ENCODE measurements at places on chromosomes 7 and 10.
A peak's percentile ranks its signal among the peaks of the same experiment; 100 is the strongest.

GRCh38 chr10:71206911-71207310 lies 5.5 kb upstream of the UNC5B start:
- DNase-seq, result no peak

DNA sequence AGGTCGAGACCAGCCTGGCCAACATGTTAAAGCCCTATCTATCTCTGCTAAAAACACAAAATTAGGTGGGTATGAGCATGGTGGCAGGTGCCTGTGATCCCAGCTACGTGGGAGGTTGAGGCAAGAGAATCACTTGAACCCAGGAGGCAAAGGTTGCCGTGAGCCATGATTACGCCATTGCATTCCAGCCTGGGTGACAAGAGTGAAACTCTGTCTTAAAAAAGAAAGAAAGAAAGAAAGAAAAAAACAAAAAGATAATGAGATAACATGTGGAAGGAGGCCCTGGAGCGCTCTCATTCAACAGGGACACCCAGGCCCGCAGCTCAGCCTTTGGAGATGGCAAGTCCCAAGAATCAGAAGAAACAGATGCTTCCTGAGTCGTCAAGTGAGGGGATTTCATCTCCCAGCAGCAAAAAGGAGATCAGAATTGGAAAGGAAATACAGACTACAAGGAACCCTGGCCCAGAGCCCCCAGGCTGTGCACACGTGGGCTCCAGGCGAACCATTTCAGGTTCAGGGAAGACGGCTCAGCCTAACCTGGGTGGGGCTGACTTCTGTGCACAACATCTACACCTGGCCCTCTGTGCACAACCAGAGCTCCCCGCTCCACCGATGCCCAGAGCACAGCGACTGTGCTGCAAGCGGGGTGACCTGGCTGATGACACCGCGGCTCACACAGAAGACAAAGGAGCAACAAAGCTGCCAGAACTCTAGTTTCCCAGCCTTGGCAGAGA lies 33.3 kb downstream of the GNA12 start:
- no peak for DNase-seq

- no peak for DNase-seq
Measured at GRCh38 chr10:126009650-126010049, 113.3 kb downstream of the FANK1 start.

GRCh38 chr10:25933653-25934608 lies at the start of gene MYO3A:
MYO3A (plus strand) TSS chr10:25934229; CDS start chr10:25952111, 17,882 bp downstream.
- DNase-seq, result no peak

DNA sequence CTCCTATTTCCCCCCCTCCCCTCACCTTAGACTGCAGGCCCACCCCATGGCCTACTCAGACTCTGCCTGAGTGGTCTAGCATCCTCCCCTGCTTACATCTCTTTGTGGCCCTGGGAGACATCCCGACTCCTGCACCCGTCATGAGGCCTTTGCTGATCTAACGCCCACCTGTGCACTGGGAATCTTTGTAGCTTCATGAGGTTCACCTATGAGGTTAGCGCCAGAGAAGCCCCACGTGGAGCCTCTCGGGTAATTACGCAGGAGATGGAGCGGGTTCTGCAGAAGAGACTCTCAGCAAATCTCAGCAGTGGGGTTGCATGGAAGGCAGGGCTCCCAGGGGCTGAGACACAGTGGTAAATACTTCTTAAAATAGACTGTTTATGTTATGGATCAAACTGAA lies 43.5 kb upstream of the HSPA12A start:
- no peak for DNase-seq

- DNase-seq, result no peak
Measured at GRCh38 chr7:159010937-159011721, 133.5 kb downstream of the VIPR2 start.

DNA sequence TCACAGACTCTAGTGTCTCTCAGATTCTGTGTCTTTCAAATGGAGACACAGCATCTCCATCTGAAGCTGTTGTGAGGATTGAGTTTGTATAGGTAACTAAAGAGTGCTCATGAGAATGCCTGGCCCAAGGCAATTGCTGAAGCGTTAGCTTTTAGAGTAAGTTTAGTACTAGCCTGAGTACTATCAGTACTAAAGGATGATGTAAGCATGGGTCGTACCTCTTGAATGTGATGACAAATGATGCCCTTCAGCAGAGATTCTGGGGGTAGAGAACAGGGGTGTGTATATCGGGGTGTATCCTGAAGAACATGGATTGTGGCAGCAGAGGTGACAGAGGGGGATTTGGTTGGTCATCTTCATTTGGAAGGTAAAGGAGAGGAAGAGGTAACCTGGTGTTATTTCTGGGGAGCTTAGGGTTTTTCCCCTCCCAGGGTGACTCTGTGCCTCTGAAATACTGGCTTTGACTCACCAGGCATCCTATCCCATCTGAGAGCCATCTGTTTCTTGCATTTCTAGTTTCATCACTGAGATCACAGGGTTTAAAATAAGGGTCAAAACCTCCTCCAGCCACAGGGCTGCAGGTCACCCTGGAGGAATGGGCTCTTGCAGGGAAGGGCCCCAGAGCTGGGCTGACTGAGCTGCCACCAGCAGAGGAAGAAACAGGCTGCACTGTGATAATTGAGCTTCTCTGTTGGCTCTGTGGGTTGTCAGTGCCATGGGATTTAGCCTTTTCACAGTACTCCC lies 756.0 kb downstream of the KCNMA1 start:
- peak; percentile 2 for DNase-seq

DNA sequence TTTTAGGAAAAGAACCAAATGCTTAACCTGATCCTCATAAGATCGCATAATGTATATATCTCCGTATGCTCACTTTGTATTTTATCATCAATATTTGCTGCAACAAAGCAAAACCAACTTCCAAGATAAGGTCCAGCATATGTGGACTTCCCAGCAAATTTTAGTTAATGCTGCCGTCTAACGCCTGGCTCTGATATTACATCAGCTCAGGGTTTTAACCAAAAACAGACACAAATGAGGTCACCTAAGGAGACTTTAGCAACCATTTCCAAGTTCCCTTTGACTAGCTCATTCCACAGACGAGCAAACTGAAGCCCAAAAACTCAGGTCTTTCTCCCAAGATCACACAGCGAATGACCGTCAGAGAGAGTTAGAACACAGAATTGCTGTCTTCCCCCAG lies 59.4 kb upstream of the UCN3 start:
- DNase-seq, result peak; percentile 6
